Stimulated activated CD4-positive, alpha-beta T cell treated with anti-CD3 and anti-CD28 coated beads, Interleukin-15, amount 100 ng/mL, for 1 hour (primary cell): ENCODE measurements at places on chromosomes 6 and 20.

DNA sequence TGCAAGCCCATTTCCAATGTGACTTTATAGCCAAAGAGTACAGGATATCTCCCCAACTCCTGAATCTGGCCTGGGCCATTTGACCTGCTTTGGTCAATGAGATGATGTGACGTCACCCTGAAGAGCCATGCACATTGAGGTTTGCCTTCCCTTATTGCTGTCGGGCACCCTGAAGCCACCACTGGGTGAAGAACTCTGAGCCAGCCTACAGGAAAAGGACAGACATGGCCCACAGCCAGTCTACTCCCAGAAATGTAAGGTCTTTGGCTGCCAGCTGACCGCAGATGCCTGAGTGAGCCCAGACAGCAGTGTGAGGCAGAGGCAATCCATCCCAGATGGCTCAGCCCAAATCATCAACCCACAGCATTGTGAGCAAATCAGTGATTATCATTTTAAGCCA, 3.7 kb upstream of the SYNDIG1 start:
- no peak for DNase-seq

- DNase-seq, result no peak
Measured at GRCh38 chr6:105474234-105474633, 71.4 kb upstream of the PREP start.

- DNase-seq, result no peak
Measured at GRCh38 chr6:118876198-118876597, 17.8 kb upstream of the ASF1A start.

GRCh38 chr20:1946442-1946761, 47.5 kb downstream of the PDYN start:
- no peak for DNase-seq

GRCh38 chr6:96844530-96844929, 7.3 kb upstream of the GPR63 start:
- DNase-seq, result no peak

DNA sequence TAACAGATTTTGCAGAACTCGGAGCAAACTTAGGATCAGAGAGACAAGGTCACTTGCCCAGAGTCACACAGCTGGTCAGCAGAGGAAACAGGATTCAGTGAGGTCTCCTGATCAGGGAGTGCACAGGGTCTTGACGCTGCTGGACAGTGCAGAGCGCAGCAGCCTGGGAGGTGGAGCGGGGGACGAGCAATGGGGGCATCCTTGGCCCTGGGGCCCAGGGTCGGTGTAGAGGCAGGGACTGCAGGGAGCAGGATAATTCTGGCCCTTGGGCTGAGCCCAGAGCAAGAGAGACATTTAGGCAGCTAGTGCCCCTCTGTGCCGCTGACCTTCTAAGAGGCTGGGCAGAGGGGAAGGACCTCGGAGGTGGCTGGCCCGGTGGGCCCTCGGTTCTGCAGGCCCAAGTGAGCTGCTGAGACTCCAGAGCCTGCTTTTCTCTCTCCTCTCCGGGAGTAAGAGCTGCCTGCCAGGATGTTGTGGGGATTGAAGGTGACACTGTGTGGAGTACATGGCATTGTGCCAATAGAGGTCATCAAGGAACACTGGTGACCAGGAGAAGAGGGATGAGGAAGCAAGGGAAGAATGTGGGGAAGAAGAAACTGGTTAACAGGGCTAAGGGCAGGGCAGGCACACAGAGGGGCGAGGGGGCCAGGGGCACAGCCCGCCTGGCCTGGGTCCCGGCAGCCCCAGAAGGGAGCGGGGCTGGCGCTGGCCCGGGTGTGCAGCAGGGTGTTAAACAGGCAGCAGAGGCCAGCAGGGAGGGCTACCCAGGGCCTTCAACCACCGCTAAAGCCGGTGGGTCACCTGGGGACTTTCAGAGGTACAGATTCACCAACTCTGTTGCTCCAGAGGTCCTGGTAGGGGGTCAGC, 122.0 kb downstream of the AGPAT4 start:
- no peak for DNase-seq

DNA sequence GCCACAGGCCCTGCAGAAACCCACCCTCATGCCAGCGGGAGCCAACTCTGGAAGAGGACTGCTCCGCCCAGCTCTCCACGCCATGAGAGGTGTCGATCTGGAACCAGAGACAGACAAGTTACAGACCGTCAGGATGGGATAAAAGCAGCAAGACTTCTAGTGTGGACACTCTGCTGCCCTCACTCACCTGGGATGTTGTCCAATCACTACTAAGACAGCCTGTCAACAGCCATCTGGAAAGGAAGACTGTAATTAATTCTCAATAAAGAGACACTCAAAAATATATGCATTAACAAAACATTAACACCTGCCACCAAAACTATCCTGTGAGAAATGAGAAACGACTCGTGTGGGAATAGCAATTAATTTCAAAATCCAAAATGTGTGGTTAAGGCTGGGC, 28.3 kb downstream of the SLC2A4RG start:
- no peak for DNase-seq

- DNase-seq, result no peak
Measured at GRCh38 chr6:138160329-138161087, 1.2 kb upstream of the ARFGEF3 start.

DNA sequence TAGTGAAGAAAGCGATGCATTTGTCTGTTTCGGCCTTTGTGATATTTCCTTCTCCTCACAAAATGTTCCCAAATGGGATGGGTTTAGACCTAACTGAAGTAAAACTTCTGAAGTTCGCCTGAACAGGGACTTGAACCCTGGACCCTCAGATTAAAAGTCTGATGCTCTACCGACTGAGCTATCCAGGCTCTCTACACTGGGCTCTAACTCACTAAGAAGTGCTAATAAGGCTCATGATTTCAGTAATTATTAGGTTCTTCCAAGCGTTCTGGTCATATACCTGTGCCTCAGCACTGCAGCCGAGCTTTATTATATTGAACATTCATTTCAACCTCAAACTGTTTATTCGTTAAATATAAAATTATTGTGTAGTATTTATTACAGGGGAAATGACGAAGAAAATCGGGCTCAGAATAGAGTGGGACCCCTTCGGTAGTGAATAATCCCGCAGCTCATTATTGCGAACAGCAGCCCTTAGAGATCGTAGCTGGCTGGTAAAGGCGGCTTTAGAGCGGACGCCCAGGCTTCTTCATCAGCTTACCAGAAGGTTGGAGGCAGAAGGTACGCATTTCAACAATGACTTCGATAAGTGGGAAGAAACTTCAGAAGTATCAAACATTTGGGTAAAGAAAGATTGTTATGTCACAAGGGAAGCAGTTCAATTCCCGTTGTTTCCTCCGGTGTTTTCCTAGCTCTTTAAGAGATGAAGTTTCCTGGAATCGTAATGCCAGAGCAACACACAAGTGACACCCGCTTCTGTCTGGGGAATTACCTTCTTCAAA, 119.0 kb upstream of the ZNF184 start:
- no peak for DNase-seq

- DNase-seq, result no peak
Measured at GRCh38 chr6:14092316-14092715, 25.3 kb upstream of the CD83 start.

GRCh38 chr20:45223136-45223535, 2.0 kb downstream of the SEMG2 start:
- no peak for DNase-seq
